SK-N-MC (cell line): ENCODE measurements at places on chromosomes 13 and 19.

GRCh38 chr19:1104311-1105007, 665 bp downstream of the GPX4 start:
- no peak for DNase-seq

DNA sequence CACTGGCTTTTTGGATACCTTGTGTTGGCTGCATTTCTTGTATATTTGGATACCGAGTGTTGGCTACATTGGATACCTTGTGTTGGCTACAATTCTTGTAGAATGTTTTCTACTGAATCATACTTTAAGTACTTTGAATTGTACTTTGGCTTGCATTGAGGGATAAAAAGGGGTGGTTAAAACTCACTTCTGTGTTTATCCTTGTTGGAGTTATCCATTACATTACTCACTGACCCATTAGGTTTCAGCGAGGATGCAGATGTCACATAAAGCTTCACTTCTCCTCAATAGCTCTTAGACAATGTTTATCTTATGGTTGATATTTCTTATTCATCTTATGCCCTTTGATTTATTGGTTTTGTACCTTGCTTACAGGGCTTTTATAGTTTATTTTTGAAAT, 43.1 kb downstream of the PDS5B start:
- no peak for DNase-seq

DNA sequence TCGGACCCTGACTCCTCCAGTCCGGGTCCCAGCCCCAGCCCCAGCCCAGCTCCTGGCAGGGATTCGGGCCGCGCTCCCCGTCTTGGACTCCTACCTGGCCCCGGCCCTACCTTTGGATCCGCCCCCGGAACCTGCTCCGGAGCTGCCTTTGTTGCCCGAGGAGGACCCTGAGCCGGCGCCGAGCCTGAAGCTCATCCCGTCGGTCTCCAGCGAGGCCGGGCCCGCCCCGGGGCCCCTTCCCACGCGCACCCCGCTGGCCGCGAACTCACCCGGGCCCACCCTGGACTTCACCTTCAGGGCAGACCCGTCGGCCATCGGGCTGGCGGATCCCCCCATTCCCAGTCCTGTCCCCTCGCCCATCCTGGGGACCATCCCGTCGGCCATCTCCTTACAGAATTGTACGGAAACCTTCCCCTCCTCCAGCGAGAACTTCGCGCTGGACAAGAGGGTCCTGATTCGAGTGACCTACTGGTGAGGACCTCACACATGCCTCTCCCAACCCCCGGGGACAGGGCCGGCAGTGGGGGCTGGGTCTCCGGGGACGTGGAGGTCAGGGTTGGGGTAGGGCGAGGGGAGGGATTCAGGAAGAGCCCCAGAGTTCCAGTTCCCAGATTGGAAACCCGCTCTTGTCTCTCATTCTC, 732 bp downstream of the SELENOV start:
- no peak for DNase-seq

- DNase-seq = no peak
Observed at GRCh38 chr19:33279430-33280350, 22.6 kb downstream of the CEBPA start.

- DNase-seq = peak; percentile 18
Observed at GRCh38 chr13:98798849-98799645, 46.6 kb upstream of the SLC15A1 start.

DNA sequence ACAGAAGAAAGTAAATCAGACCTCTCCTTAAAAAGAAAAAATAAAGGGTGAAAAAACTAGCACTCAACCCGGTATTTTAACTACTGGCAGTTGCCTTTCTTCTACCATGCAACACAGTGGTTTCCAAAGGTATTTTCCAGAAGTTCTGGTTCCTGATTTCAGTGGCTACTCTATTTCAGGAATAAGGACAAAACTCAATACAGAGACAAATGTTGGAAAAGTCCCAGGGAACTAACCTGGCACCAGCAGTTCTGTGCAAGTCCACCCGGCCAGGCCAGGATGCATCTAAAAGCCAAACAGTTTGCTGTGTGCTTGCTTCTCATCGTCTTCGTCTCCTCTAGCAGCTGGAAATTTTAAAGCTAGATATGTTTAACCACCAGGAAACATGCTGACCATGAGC, 52.5 kb downstream of the FOXO1 start:
- DNase-seq = no peak

DNA sequence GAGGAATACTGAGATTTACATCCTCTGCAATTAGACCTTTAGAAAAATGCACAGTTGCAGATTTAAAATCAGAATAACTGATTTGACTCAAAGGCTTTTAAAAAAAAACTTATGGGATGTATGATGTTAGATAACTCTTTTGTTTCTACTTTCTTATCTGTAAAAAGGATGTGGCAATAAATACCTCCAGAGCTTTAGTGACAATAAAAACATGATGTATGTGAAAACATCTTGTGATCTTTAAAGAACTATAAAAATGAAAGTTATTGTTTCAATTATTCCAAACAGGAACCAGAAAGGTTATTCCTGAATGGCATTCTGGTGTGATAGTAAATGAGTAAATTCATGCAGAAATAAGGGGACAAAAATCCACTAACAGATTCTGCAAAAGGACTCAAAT, 2712.2 kb upstream of the PCDH20 start:
- no peak for DNase-seq

GRCh38 chr19:7327802-7328201, 20.9 kb upstream of the ARHGEF18 start:
- DNase-seq = no peak
